ENCODE measurements at places on chromosomes 3 and 15.

GRCh38 chr15:90259524-90259923 is 5.9 kb upstream of the NGRN start:
- DNase-seq, result no peak

DNA sequence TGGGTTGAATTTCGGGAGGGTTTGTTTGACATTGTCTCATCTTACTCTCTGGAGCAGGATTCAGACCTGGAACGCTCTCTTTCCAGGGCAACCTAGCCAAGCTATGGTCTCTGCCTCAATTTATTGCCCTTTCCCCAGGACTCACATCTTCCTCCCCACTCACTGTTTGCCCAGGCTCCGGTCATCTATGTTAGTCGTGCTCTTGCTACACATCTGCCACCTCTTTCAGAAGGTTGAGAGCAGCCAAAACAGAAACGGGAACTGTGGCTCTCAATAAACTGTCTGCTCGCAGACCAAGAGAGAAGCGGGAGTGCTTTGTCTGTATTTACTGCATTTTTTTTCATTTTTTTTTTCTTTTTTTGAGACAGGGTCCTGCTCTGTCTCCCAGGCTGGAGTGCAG is 81.6 kb downstream of the ST6GAL1 start:
- DNase-seq, result peak; percentile 45

DNA sequence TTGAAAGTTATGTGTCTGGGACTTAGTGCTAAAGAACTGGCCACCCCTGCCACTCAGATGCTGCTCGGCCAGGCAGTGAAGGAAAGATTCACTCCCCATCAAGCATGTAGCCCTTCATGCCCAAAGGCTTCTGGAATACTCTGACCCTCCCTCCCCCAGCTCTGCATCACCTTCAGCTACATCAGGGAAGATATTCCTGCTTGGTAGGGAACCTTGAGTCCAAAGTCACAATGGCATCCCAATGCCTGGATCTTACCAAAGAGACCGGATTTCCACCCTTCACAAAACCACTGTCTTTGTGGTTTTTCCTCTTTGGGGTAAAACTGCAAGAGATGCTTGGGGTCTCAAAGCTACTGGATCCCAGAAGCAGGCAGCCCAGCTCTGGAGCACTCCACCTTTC is 18.2 kb upstream of the BCL2A1 start:
- no peak for DNase-seq

GRCh38 chr3:28012830-28013229 is 228.6 kb upstream of the CMC1 start:
- no peak for DNase-seq

DNA sequence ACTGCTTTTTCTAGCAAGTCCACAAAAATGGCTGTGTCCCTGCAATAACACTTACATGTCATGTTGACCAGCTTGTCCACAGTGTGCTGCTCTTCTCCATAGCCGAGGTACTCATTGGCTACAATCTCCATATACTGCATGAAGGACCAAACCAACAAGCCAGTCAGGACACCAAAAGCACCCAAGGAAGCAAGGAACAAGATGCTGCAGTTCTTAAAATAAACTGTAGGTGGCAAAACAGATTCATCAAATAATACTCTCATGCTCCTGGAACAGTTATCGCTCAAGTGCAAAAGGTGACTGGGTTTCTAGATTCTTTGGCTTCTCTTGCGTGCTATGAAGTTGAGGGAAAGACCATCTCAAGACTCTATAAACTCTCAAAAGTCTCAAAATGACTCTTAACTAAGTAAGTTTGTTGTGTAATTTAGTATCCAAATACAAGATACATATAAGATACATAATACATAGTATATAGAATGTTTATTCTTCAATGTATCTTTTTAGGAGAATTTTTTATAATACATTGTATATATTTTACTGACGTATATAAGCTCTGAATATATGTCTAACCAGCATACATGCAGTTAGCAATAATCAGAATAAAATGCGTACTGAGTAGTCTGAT is 57.0 kb downstream of the NEK10 start:
- DNase-seq, result peak; percentile 73

DNA sequence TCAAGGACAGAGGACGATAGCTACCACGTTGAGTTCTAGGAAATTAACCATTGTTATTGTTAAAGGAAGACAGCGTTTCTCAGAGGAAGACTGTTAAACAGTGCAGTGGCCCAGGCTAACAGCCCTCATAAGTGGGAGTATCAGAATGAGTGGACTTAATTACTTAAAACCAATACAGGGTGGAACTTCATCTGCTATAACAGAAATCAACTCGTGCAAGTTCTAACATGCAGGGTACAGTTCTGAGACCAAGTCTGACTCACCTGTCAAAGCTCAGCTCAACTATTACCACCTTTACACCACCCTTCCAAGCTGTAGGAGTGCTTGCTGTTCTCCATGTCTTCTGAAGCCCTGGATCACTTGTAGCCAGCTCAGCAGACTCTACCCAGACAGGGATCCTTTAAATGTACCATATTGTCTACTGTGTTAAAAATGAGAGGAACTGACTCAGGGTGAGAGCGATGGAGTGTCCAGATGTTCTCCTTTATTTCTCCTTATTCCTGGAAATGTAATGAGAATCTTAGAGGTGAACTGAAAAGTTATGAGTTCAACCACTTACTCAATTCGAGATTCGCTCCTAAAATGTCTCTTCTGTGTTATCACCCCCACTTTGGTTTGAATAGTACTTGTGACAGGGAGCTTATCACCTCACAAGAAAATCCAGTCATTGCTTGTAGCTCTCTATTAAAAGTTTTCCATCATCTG is 26.5 kb downstream of the CD86 start:
- DNase-seq, result peak; percentile 51

- no peak for DNase-seq
Observed at GRCh38 chr15:58856086-58856485, 77.4 kb downstream of the SLTM start.

- no peak for DNase-seq
Observed at GRCh38 chr3:23219552-23219951, 16.4 kb downstream of the UBE2E2 start.

- no peak for DNase-seq
Observed at GRCh38 chr3:17234382-17234781, 349.6 kb downstream of the PLCL2 start.

DNA sequence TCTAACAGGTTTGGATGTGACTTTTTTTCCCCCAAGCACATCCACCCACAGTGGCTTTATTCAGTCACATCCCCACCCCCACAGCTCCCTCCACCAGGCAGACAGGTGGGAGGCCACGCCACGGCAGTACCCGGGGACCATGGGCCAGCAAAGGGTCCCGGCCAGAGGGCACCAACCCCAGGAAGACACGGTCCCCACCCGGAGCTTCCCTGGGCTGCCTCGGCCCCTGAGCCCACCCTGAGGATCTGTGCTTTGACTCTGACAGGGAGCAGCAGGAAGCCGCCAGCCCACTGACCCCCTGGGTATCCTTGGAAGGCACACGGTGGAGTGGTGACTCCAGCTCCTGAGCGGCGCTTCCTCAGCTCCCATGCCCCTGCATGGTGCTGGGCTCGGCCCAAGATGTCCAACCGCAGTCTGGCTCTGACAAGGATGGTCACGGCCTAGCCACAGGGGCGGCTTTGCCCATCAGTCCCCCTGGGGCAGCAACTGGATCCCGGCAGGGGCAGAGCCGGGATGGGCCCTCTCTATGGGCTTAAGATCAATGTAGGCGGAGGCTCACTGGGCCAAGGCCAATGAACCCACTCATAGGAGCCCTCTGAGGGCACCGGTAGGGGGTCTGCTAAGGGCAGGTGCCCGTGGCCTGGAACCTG is 66.2 kb upstream of the TTBK2 start:
- DNase-seq, result no peak

DNA sequence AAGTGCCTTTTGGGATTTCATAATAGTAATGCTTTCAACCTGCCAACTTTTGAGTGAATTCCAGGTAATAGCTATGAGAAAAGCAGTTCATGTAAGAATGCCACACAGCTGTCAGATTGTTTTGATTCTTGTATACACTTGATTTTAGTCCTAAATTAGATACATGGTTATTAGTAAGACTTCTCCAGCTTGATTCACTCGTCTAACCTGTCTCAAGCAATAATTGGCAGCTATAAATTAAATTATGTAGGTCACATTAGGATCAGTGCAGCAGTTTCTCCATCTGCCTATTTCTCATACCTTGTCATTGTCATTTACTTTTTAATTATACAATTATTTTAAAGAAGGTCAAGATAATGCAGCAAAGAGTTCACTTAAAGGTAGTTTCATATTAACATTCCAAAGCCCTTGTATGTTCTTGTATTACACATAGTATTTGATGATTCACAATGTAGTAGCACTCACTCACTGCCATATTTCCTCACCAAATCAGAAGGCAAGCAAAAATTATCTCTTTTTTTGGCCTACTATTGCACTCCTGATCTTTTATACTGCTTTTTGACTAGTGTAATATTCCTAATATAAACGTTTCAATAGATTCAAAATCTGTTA is 10.9 kb upstream of the CRYBG3 start:
- DNase-seq, result no peak
